ENCODE measurements at places on chromosomes 5 and 9. TPM values are rescaled to one million over a fixed set of nuclear protein-coding genes. Genes with fewer than 3 reads are reported as not detected.

DNA sequence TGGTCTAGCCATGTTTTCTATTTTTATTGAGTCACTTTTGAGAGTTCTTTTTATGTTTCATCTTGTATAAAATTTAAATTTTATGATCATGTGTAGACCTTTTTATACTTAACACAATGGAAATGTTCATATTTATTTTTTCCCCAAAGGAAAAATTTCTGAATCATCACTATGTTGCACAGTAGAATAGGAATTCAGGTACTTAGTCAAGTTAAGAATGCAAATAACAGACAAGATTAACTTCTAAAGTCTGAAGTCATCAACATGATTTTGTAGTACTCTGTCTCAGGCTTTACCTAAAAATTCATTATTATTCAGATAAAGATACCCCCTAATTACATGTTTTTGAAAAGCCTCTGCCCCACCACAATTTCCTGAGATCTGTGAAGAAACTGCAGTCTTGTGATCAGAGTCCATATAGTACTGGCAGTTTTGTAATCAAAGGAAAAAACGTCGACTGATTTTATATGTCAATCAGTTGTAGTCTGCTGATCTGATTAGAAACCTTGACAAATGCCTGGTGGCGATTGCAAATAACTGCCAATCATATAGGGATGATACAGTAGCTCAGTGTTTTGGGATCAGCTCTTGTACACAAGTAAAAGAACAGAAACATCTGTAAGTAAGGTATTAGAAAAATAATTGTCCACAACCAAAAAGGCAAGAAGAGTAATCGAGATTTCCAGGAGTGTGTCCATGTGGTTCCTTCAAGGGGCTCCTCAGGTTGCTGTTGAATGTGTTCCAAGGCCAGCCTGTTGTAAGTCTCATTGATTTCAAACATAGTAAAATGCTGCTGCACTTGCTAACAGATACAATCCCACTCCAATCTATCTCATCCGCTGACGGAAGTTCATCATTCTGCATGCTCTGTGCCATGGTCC is 352.4 kb downstream of the ARRDC3 start:
- H3K4me1 ChIP-seq = no peaks in the 10 kb centered on the region
- H3K36me3 ChIP-seq = no peaks in the 10 kb centered on the region
- H3K4me3 ChIP-seq = no peak overlapping the region
- DNase-seq = no peak

DNA sequence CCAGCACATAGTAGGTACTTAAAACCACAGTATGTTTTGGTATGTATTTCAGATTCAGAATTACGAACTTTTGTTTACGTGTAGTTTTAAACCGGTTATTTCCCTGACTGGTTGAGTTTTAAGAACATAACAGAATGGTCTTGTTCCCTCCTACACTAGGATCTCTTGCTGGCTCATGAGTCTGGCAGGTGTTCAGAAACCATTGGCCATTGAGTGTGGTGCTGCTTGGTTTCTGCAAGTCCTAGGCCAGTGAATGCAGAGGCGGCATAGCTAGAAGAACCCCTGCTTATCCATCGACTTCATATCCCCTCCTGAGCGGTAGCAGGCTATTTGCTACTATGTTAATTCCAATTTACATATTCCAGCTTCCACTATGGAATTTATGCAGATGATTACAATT is 65.6 kb downstream of the GPR21 start:
- H3K27me3 ChIP-seq = no peaks in the 10 kb centered on the region
- H3K27ac ChIP-seq = no peak overlapping the region
- no peak for DNase-seq
- H3K4me3 ChIP-seq = no peak overlapping the region

GRCh38 chr9:6067426-6067825 is 52.0 kb upstream of the RANBP6 start:
- H3K4me1 ChIP-seq = no peaks in the 10 kb centered on the region
- H3K36me3 ChIP-seq = peaks cover 1% of the 10 kb centered on the region
- H3K27ac ChIP-seq = no peak overlapping the region
- no peak overlapping the region for H3K4me3 ChIP-seq
- DNase-seq = no peak

- no peaks in the 10 kb centered on the region for H3K36me3 ChIP-seq
- no peak overlapping the region for H3K27ac ChIP-seq
- DNase-seq = no peak
Measured at GRCh38 chr5:167351316-167351715, 940.1 kb upstream of the WWC1 start.

GRCh38 chr5:120499876-120500563 is 35.9 kb downstream of the PRR16 start:
- H3K4me3 ChIP-seq = no peak overlapping the region
- no peak for DNase-seq
- peaks cover 4% of the 10 kb centered on the region for H3K27me3 ChIP-seq
- peaks cover 7% of the 10 kb centered on the region for H3K36me3 ChIP-seq
- peaks cover 5% of the 10 kb centered on the region for H3K4me1 ChIP-seq

DNA sequence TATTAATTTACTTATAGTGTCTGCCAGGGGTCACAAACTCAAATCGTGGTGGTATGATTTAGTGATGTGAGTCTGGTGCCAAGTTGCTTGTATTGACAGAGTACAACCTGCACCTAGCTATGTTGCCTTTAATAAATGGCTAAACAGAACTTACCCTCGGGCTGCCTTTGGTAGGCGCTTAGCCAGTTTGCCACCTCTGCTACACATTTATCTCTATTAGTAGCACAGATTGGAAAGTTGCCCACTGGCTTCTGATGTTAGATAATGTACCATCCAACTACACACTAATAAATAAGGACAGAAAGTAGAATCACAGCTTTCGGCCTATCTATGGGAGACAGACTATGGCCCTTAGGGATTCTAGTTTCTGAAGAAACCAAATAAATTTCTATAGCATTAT is 368.4 kb downstream of the MAN2A1 start:
- no peak for DNase-seq
- peaks cover 18% of the 10 kb centered on the region for H3K4me1 ChIP-seq
- no peak overlapping the region for H3K27ac ChIP-seq
- no peak overlapping the region for H3K4me3 ChIP-seq

DNA sequence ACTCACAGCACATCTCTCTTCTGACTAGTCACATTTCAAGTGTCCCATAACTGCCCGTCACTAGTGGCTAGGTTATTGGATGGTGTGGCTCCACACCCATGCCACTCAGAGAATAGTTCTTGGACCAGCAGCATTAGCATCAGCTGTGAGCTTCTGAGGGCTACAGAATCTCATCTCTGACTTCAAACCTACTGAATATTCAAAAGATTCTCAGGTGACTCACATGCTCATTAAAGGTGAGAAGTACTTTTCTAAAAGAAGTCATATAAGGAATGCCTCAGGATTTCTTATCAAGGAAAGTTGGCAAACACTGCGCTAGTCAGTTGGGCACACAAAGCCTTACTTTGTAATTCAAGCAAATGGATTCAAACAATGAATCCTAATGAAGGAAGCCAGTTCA is 305.0 kb upstream of the CDH12 start:
- H3K4me3 ChIP-seq = no peak overlapping the region
- no peak for DNase-seq
- peaks cover 5% of the 10 kb centered on the region for H3K27me3 ChIP-seq
- no peak overlapping the region for H3K27ac ChIP-seq
- no peaks in the 10 kb centered on the region for H3K36me3 ChIP-seq
- no peaks in the 10 kb centered on the region for H3K4me1 ChIP-seq

SLC36A2 gene
- total RNA-seq = not detected

STPG3 gene
- total RNA-seq = not detected

PPP2R2B gene
- 0.35 TPM for total RNA-seq

FBLL1 gene
- 2.4 TPM for total RNA-seq

Measured in chondrocyte (in vitro differentiated cells).